ENCODE measurements at places on chromosomes 16 and 17.

- no peak for DNase-seq
Measured at GRCh38 chr16:69564845-69565670, 708 bp upstream of the NFAT5 start.

GRCh38 chr17:28547623-28548416, 4.6 kb downstream of the UNC119 start:
- DNase-seq: peak; percentile 85

- no peak for DNase-seq
Measured at GRCh38 chr17:5530265-5531084, 44.1 kb downstream of the MIS12 start.

GRCh38 chr17:28279411-28279810, 39.6 kb upstream of the TMEM97 start:
- no peak for DNase-seq

DNA sequence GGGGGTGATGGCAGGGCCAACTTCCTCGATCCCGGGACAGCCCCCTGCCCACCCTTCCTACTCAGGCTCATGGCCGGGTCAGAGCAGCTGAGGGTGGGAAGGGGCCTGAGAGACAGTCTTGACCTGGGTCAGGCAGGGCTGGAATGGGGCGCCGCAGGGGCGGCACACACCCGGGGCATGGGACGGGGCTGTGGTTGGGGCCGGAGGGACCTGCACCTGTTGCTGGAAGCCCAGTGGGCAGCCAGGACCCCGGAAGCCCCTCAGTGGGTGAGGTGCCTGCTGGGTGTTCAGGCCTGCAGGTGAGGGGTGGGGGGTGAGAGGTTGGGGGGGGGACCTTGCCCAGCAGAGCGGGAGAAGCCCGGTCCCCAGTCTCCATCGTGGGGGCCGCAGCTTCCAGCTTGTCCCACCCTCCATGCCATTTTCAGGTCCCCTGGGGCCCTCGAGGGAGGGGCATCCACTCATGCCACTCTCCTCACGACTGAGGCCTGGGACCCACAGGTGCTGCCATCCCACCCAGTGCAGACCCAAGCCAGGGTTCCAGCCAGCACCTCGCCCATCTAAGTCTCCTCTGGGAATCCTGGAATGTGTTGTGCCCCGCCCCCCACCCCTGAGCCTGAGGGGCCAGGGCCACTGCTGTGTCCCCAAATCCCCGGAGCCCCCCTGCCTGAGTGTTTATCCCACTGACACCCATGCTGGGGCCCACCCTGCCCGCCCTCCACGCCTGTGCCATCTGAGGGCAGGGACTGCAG, 43.4 kb upstream of the ACSF3 start:
- DNase-seq: no peak

DNA sequence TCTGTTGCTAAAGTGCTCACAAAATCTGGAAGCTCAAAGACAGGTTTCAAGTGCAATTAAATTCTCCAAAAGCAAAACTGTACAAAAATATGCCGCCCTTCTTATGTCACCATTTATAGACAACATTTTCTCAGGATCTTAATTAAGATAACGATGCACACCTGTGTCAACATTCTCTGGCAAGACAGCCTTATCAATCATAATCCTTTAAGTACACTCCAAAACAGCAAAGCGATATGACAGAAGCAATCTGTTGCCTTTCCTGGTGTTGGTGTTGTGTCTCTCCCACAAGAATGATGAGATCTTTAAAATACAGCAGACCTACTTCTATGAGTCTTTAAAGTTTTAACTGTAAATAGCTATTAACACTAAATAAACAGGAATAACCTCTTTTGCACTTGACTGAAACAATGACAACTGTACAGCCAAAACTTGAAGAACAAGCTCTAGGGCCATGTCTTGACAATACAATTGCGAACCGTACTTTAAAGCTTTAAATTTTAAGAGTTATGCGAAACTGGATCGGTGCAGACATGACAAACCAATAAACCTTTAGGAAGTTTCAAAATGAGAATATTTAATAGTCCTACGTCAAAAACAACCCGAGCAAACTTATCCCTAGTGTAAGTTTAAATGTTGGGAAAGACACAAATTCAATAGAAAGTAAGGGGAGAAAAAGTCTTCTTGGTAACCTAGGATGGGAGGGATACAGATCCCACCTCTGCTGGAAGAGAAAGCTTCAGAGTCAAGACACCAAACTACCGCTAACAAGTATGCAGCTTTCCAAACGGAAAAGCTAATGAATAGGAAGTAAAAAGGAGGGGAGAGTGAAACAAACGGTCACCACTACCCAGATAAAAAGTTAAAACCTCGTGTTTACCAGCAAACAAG, 3.3 kb upstream of the IRX5 start:
- no peak for DNase-seq

DNA sequence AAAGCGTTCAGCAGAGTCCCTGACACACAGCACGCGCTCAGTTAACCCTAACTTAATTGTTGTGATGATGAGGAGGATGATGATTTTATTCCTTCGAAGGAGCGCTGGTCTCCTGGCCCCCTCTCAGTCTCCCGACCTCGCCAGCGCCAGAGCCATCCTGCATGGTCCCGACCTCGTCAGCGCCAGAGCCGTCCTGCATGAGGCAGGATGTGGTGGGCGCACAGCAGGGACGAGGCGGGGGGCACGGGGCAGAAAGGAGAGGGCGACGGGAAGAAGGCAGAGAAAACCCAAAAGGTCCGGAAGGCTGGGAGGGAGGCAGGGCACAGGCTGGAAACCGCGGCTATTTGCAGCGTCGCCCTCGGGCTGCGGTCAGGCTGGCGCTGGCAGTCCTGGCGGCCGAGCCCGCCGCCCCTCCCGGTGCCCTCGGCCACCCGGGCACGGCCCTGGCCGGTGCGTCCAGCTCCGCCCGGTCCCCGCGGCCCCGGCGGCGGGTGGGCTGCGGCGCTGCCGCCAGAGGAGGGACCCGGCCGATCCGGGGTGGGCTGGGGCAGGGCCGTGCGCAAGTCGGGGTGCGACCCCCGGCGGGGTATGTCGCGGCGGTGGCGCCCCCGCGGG, 3.0 kb upstream of the TAC4 start:
- peak; percentile 42 for DNase-seq

- DNase-seq: no peak
Measured at GRCh38 chr16:88493879-88494278, 40.8 kb downstream of the ZFPM1 start.

DNA sequence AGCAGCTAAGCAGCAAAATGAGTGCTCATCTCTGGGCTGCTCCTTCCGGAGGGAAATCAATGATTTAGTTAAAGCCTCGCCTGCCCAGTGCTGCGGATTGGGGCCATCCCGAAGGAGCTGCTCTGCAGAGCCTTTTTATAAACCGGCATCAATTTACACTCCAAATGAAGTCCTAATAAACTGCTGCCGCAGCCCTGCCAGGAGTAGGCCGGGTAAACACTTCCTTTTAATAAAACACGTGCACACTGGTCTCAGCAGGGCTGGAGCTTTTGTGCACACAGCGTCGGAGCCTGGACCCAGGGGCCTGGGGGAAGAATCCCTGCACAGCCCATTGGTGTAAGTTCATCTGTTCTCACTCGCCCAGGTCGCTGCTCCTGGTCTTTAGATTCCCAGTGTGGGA, 79.6 kb upstream of the HS3ST2 start:
- DNase-seq: no peak

GRCh38 chr17:79760197-79760906, 17.6 kb upstream of the CBX2 start:
- DNase-seq: no peak

DNA sequence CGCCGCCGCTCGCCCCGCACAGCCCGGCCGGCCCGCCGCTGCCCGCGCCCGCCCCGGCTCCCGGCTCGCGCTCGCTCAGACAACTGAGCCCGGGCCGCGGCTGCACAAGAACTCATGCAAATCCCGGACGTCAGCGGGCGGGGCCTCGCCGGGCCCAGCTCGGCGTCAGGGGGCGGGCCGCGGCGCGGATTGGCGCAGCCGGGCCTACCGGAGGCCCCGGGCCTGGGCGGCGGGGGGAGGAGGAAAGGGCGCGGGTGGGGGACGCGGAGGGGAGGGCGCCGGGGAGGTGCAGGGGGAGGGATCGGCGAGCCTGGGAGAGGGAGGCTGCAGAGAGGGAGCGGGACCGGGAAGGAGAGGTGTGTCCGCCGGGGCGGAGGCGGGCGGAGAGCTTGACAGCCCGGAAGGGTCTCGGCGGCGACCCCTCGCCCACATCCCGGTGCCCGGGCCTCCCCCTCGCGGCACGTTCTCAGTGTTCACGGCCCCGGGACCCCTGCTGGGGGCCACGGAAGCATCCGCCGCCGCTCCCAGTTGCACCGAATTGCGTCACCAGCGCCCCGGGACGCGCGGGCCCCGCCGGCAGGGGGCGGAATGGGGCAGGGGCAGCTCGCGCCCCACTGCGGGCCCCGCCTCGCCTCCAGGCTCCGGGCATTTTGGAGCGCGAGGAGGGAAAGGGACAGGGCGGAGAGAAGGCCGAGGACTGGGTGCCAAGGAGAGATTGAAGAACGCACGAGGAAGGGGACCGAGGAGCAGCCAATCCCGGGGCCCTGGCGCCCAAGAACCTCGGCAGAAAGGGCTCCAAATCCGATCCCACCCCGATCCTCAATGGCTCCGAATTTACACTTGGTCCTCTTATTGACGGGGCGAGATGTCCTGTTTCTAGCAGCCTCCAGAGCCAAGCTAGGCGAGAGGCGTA, at the start of gene CBX4:
Gene CBX4 (minus strand): TSS at position 85 of the 913 bp plus-strand sequence. CDS start 189 bp downstream, outside the sequence.
- DNase-seq: peak; percentile 97

DNA sequence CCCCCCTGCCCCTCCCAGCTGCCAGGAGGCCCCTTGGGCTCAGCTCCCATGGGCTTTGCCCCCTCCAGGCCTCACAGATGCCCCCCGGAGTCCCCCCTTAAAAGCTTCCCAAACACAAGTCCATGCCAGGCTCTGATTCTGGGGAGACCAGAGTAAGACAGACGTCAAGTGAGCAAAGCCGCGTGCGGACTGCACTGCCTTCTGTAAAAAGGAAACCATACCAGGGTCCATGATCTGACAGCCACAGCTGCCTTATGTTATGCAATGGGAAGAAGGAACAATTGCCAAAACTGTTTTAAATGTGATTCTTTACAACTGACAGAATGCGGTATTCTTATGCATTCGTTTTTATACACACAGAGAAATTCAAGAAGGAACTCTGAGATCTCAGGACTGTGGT, 17.9 kb upstream of the HEXD start:
- peak; percentile 24 for DNase-seq

DNA sequence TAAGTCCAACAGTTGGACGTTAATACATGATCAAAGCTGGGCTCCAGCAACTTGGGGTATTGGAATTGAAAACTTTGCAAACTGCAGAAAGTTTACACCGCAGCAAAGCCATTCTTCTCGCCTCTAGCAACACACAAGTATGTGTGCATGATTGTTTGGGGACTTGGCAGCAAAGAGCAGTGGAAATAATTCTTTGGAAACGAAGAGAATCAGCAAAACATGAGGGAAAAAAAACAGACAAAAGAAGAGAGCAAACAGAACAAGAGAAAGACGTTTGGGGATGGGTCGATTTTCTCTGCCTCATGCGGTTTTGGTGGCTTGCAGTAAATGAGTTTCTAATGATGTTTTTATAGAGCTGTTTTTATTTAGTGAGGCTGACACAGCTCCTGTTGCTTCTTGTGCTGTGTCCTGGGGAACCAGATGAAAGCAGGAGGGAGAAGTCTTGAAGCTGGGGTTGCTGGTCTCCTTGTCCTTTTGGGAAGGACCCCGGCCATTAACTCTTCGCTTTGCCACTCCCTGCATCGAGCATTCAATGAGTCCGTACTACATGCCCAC, 502.9 kb downstream of the GRIN2A start:
- no peak for DNase-seq

- DNase-seq: no peak
Measured at GRCh38 chr16:21026846-21027245, 123.8 kb downstream of the DNAH3 start.

DNA sequence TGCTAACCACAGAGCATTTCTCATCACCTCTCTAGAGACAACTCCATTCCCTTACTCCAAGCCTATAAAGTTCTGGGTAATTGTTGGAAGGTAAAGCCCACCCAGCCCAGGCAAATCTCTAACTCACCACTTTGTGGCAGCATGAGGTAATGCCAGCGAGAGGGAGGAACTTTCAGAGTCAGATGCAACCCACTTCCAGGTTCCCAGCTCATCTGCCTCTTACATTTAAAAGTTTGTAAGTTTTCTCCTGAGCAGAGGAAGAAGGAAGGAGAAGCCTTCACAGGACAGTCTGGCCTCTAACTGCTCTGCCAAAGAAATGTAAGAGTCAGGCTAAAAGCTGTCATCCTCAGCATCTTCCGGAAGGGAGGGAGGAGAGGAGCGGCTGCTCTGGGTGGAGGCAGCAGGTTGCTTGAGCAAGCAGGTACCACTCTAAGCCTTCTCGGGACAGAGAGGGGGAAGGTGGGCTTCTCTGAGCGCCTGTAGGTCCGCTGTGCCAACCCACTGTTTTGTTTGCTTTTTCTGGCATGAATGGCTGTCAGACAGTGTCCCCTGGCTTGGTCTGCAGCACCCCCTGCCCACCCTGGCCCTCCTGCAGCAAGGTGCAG, 1.0 kb downstream of the ZNF319 start:
- peak; percentile 26 for DNase-seq

DNA sequence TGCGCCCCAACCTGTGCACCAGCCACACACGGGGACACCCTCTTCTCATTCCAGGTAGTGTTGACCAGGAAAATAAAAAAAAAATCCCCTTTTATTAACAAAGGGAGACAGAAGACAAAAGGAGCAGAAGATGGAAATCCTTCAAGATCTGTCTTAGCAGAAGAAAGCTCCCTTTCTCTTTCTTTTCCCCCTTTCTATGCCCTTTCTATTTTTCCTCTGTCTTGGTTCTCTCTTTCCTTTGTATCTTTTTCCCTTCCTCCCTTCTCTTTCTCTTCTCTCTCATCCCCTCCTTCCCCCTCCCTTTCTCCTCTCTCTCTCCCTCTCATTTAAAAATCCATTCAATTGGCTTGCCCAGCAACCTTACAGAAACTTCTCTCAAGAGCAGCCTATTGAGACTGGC, 254.1 kb upstream of the ZFHX3 start:
- no peak for DNase-seq

DNA sequence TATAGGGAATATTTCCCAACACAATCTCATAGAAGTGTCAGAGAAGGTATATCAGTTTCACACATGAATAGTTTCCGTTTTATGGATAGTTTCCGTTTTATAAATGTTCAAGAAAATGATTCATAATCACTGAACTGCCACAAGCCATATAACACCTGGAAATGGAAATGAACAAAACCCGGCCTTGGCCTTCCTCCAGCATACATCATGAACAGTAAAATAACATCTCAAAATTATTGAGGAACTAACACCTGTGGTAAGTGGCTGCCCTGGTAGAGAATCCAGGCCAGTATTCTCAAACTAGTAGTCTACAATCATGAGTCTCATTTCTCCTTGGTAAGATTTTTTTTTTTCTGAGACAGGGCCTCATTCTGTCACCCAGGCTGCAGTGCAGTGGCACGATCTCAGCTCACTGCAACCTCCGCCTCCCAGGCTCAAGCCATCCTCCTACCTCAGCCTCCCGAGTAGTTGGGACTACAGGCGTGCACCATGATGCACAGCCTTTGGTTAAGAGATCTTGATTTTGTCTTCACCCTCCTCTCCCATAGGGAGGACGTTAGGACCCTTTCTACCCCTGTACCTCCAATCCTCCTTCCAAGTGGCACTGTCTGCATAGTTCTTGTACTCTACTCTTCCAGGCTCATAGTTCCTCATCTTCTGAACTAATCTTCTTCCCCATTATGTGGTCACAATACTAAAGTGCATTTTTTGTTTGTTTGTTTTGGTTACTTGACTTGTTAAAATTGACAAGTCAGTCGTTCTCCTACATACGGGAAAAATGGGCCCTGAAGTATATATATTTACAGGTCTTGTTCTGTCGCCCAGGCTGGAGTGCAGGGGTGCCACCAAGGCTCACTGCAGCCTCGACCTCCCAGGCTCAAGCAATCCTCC, 15.0 kb upstream of the RGS9 start:
- DNase-seq: no peak

GRCh38 chr16:83651871-83652270, 155.9 kb upstream of the HSBP1 start:
- no peak for DNase-seq

GRCh38 chr16:55021595-55022475, 91.2 kb downstream of the IRX5 start:
- DNase-seq: peak; percentile 50

Data from AG08395 (cell line).